ENCODE measurements at places on chromosomes 5 and 9. TPM values are rescaled to one million over a fixed set of nuclear protein-coding genes. Genes with fewer than 3 reads are reported as not detected.

The FGF1 gene
- 0.09 TPM for total RNA-seq

The AK8 gene
- total RNA-seq: 0.11 TPM

The PLPPR1 gene
- under 0.01 TPM for total RNA-seq

The ORM2 gene
- total RNA-seq: not detected

The ARL14EPL gene
- total RNA-seq: 0.17 TPM

The ZNF782 gene
- total RNA-seq: 2.9 TPM

The PCDHB2 gene
- 0.22 TPM for total RNA-seq

The TNC gene
- total RNA-seq: 0.09 TPM

The GLRA1 gene
- not detected for total RNA-seq

The GPX8 gene
- 9.9 TPM for total RNA-seq

The C5orf58 gene
- total RNA-seq: not detected

The CD14 gene
- 1.3 TPM for total RNA-seq

The PAPPA gene
- total RNA-seq: 0.09 TPM

The PRRX2 gene
- 0.17 TPM for total RNA-seq

The SPINK6 gene
- total RNA-seq: not detected

The HTR1A gene
- not detected for total RNA-seq

The LTC4S gene
- total RNA-seq: 0.52 TPM

The CCL28 gene
- 2.4 TPM for total RNA-seq

The C5orf52 gene
- total RNA-seq: not detected

The PPP6C gene
- 19.8 TPM for total RNA-seq

The SLC36A2 gene
- total RNA-seq: not detected

The LOX gene
- 40.6 TPM for total RNA-seq

The SPATA31C1 gene
- total RNA-seq: not detected

The CATSPER3 gene
- under 0.01 TPM for total RNA-seq

The SGTB gene
- 10.0 TPM for total RNA-seq

The SPATA31E1 gene
- not detected for total RNA-seq

The IRGM gene
- total RNA-seq: not detected

The EGFL7 gene
- total RNA-seq: 364 TPM

The SEMA5A gene
- total RNA-seq: 0.43 TPM

The SOX30 gene
- total RNA-seq: not detected

The ADAMTSL1 gene
- total RNA-seq: 3.9 TPM

The MAML1 gene
- 8.9 TPM for total RNA-seq

The ZNG1A gene
- 27.4 TPM for total RNA-seq

The LRRC19 gene
- total RNA-seq: not detected

The GAPT gene
- not detected for total RNA-seq

The NR6A1 gene
- 1.3 TPM for total RNA-seq

Measured in dermis lymphatic vessel endothelial cell (primary cell).